Hematopoietic multipotent progenitor cell treated with erythropoietin and hydrocortisone succinate and interleukin-3 and kit ligand, for 15 days (in vitro differentiated cells): ENCODE measurements at places on chromosomes 7 and 10.

DNA sequence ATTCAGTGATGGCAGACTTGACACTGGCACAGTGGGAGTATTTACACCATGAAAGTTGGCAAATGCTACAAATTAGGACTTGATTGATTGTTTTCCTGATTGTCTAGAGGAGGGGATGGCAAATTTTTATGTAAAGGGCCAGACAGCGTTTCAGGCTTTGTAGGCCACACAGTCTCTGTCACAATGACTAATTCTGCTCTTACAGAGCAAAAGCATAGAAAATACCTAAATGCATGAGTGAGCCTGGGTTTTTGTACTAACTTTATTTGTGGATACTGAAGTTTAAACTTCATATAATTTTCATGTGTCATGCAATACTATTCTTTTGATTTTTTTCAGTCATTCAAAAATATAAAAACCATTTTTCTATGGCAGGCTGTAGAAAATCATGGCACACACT lies 9.0 kb upstream of the ARMS2 start:
- no peak for DNase-seq

DNA sequence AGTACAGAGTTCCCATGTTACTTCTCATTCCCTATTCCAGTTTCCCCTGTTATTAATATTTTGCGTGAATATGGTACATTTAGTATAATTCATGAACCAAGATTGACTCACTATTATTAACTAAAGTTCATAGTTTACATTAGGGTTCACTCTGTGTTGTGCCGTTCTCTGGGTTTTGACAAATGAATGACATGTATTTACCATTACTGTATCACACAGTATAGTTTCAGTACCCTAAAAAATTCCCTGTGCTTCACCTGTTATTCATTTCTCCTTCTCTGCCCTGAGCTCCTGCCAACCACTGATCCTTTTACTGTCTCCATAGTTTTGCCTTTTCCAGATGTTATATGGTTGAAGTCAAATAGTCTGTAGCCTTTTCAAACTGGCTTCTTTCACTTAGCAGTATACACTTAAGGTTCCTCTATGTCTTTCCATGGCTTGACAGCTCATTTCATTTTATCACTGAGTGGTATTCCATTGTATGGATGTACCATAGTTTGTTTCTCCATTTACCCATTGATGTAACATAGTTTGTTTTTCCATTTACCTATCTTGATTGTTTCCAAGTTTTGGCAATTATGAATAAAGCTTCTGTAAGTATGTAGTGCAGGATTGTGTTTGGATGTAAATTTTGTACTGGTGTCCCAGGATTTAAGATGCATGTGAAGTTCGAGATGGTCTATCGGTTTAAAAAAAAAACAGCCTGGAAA lies 58.8 kb downstream of the CDK14 start:
- no peak for DNase-seq

DNA sequence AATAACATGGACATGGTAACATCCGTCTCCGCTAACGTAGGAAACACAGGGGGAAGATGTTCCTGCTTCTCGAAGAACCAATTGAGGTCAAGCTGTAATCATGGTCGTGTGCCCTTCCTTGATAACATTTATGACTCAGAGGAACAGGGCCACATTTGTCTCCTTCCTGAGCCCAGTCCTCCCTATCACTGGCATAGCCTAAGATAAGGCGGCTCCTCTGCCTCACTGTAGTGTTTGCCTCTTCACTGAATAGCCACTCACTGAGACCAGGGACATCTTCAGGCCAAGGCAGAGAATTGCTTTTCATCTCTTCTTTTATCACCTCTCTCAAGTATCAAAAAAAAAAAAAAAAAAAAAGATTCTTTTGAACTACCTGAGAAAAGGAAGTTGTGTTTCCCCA lies 5.4 kb upstream of the GRM8 start:
- no peak for DNase-seq

DNA sequence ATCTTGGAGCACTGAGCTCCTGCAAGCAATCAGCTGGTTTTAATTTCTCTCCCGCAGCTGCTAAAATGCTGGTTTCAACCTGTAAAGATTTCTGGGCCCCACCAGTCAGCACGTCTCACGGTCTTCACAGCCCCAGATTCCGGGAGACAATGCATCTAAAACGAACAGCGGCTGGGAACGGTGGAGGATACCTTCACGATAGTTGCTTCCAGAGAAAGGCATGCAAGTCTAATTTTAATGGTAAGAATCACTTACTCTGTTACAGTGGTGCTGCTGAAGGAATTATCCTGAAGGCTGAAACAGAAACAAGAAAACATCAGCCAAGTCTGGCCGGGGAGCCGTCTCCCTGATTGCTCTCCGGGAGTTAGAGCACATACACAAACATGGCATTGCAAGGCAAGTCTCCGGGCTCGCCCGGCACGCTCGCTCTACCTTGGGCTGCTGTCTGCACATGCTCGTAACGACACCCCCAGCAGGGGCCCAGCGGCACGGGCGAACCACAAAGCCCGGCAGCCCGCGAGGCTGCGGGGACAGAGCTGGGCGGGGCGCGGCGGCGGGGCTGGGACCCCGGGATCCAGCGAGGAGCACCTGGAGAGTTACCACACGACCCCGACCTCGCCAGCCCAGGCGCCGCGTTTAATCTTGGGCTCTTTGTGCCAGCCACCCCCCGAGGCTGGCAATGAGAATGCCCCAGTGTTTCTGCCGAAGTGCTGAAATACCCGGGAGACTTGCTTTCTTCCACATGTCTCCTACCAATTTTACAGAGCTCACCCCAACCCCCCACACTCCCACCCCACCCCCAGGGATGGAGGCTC lies at the start of gene FAM13C:
FAM13C (minus strand) TSS at position 406 of the 815 bp plus-strand sequence; CDS start at position 317, 89 bp downstream.
- no peak for DNase-seq

DNA sequence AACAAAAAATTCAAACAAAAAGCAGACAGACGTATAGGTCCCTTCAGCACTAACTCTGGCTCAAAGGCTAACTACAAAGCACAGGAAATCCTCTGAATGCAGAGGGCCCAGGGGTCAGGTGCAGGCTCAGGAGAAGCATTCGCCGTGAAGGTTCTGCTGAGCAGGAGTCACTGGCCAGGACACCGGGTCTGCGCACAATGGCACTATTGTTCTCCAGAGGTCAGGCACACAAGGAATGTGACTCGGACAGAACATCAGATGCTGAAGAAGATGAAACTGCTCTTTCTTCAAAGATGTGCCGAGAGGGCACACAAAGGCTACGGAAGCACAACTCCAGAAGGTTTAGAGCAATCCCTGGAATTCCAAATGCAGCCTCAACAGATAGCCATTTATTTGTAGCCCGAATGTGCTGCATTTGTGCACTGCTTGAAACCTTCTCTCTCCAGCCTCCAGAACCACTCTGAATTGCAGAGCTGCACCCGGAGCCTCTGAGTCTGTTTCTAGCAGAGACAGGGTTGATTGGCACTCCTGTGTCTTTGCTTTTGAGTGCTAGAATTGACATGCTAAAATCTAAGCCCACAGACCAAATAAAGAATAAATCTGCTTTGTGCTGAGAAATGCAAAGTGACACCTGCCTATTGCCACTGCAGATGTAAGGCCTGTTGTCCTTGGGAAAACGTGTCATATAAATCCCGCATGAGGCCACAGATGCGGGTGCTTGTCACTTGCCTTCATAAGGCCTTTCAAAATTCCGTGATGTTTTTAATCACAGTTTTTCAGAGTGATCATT lies 85.4 kb upstream of the AFAP1L2 start:
- no peak for DNase-seq

- no peak for DNase-seq
Measured at GRCh38 chr7:70266186-70266585, 667.9 kb downstream of the AUTS2 start.

GRCh38 chr7:14170872-14171271 lies 181.4 kb upstream of the ETV1 start:
- no peak for DNase-seq

DNA sequence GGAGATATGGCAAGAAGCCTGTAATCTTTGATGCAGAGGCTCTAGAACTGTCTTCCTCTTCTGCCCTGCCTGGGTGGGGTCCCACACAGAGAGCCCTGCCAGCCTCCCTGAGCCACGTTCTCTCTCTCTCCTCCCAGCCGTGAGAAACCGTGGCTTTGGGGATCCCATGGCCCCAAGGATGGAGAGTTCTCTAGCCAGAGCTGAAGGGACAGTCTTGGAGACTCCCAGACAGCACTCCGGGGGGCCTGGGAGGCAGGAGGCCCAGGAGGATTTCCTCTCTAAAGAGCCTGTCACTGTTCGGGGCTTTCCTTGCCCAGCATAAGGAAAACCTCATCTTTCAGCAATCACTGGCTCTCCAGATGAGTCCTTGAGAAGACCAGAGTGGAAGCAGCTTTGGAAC lies 227.1 kb downstream of the ARHGAP12 start:
- no peak for DNase-seq

GRCh38 chr7:81783818-81784217 lies 14.0 kb upstream of the HGF start:
- no peak for DNase-seq

DNA sequence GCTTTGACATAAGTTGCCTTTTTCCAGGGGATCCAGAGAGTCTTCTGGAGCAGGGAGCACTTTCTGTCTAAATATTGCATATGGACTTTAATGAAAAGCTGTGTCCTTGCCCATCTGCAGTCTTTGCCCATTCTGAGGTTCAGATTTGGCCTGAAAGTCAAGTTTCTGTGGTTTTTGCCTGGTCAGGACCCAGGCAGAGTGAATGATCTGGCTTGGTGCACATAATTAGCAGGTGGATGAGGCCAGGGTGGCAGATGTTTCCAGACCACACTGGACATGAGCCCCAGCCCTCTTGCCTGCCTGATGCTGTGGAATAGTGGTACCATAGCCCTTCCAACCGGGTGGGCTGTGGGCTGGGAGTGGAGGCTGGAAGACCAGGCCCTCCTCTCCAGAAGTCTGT lies 11.0 kb downstream of the HECW1 start:
- DNase-seq: no peak

DNA sequence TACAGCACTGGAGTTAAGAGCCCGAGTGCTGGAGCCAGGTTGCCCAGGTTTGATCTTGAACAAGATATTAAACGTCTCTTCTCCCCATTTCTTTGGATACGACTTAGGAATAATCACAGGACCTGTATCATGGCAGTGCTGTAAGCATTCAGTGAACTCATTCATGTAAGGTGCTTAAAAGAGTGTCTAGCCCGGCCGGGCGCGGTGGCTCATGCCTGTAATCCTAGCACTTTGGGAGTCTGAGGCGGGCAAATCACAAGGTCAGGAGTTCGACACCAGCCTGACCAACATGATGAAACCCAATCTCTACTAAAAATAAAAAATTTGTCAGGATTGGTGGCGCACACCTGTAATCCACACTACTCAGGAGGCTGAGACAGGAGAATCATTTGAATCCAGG lies 40.8 kb downstream of the CHST15 start:
- no peak for DNase-seq

GRCh38 chr7:18315241-18315640 lies 180.3 kb upstream of the HDAC9 start:
- DNase-seq: no peak

DNA sequence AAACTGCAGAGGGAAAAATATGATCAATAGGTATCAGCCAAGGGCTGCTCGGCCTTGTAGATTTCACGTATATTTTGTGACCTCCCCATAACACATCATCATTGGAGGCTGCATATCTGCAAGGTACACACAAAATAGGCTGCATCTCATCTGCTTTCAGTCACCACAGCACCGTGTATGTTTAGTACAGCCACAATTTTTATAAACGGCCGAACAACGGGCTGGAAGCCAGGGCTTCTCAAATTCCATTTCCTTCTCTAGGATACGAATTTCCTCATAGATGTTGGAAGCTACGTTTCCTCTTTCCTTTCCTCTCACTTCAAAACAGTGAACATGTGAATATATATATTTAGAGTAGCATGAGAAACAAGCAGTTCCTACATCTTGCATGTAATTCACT lies 20.2 kb upstream of the FOXK1 start:
- no peak for DNase-seq

GRCh38 chr10:78045856-78046255 lies 12.2 kb downstream of the RPS24 start:
- no peak for DNase-seq

DNA sequence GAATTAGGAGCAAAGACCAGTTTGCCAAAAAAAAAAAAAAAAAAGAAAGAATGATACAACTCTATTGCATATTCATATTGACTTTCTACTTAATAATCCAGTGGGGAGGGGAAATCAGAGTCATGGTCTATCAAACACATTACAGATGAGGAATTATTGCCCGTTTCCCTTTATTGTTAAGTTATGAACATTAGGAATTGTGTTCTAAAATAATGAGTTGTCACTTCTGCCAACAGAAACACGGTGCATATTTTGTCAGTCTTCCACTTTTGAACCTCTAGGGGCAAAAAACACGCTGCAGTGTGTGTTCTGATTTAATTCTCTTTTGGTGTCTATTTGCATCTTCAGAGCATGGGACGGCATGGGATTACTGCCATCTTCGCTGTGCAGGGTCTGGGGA lies 115.7 kb upstream of the RHOBTB1 start:
- DNase-seq: no peak

GRCh38 chr10:33335801-33336581 lies 1.5 kb upstream of the NRP1 start:
- DNase-seq: no peak

GRCh38 chr7:74173074-74173473 lies 1.1 kb upstream of the EIF4H start:
- no peak for DNase-seq

DNA sequence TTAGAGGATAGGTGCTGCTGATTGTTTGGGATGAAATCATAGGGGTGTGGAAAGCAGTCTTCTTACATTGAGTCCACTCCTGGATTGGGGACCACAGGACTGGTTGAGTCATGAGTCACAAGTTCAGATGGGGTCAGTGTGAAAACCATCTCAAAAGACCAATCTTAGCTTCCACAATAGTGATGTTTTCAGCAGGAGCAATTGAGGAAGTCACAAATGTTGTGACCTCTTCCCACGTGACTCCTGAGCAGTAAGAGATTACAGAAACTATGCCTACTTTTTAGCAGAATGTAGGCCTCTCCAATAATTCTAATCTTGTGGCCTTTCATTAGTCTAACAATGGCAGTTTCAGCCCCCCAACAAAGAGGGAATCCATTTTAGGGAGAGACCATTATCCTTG lies 256.9 kb upstream of the CDC14C start:
- DNase-seq: no peak

DNA sequence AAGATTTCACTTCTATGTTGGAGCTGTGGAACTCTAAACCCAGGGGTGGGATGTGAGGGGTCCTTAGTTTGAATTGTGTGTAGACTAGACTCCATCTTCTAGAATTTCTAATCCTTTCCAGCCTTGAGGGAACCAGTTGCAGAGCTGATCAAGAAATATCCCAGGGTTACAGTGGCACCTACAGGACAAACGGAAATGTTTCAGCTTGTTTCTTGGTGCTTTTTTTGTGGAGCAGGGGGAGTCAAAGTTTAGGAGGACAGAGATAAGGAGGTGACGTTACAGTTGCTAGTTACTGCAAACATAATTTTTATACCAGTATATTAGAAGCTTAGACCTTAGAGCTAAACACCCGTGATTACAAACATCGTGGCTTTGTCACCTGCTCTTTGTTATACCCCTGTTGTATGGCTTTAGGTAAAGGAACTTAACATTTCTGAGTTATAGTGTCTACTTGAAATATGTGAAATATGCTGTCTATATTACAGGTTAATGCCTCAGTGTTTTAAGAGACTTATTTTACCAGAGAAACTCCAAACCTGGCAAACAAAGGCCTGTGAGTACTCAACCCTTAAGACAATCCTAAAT lies 84.5 kb upstream of the DYNC1I1 start:
- DNase-seq: no peak

GRCh38 chr7:33640741-33641140 lies 264.6 kb upstream of the BMPER start:
- no peak for DNase-seq

- DNase-seq: no peak
Measured at GRCh38 chr7:67309764-67310549, 313.3 kb downstream of the TYW1 start.
